Activated CD8-positive, alpha-beta memory T cell treated with anti-CD3 and anti-CD28 coated beads for 1 hour (primary cell): ENCODE measurements at places on chromosomes 2 and 18.

- no peak for DNase-seq
Measured at GRCh38 chr2:33678436-33678835, 79.3 kb upstream of the FAM98A start.

DNA sequence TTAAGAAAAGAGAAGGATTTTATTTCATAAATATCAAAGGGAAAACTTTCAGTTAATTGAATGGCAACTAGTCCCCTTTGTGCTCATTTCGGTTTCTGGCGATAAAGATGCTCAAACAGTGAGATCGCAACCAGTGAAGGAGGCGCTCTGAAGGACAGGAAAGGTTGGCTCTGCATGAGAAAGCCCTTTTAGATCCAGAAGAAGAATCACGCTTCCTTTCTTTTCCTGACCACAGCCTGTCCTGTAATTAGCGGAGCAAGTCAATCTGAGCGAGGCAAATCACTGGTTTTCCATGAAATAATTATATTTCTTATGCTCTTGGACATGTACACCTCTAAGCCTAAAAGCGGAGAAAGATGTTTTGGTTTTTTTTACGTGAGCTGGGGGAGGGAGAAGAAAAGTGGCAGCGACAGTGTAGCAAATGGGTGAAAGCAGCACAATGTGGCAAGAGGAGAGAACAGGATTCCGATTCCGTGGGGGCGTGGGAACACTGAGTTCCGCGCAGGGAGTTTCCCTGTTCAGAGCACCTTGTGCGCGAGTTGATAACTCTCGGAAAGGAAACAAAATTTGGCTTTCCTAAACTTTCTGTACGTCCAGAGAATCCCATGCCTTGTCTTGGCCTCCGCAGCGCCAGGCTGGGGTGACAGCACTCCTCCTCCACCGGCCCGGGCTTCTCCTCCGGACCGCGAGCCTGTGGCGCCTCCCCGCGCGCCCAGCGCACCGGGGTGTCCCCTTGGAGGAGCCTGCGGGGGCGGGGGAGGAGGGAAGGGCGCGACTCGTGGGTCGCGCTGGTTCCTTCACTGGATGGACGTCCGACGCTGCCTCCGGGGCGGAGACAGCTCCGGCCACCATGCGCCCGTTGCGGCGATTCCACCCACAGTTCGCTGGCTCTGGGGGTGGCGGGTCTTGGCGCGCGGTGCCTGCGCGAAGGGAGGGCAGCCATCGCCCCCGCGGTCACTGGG lies 620 bp upstream of the SLC9A2 start:
- DNase-seq = no peak

- no peak for DNase-seq
Measured at GRCh38 chr2:234880551-234881211, 71.1 kb upstream of the SH3BP4 start.

GRCh38 chr2:148614014-148614321 lies 30.6 kb upstream of the EPC2 start:
- no peak for DNase-seq

DNA sequence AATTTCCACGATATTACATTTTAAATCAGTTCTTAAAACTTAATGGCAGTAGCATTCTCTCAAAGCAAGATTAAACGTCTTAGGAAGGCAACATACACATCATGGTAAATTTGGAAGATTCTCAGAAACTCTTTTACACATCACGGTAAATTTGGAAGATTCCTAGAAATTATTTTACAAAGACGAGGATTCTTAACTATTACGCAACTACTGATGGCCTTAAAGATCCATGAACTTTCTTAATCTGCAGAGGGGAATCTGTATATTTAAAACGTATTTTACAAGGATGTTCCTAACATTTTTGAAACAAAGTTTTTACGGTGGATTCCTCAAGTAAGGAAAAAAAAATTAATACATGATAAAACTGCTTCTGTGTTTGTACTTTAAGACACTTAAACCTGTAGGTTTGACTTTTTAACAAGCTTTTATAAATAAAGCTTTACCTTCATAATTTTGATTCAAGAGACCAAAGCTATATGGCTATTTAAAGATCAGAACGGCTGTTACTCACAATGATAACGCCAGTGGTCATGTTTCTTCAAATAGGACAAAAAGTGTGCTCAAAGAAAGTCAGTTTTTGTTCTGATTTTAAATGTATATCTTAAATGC lies 1.7 kb downstream of the ATF2 start:
- DNase-seq = no peak

- DNase-seq = no peak
Measured at GRCh38 chr2:180621941-180622918, 358.2 kb upstream of the UBE2E3 start.

GRCh38 chr2:16911746-16912145 lies 246.1 kb upstream of the CYRIA start:
- no peak for DNase-seq

- no peak for DNase-seq
Measured at GRCh38 chr18:79069717-79070151, 540 bp downstream of the ATP9B start.

DNA sequence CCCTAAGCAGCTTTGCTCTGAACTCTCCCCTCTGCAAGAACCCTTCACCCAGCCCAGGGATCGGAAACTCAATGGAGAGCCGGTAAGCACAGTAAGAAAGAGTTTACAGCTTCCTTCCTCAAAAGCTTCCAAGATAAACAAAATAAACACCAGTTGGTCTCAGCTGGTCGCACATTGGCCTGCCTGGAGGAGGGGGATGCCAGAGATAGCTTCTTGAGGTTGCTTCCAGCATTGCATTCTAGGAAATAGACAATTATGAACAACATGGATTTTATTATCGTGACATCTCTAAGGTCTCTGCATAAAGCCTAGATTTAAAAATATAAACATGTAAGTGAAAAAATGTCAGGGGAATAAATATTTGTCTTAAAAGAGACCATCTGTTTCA lies 141.5 kb upstream of the PKDCC start:
- DNase-seq = no peak

GRCh38 chr2:31387850-31388249 lies 26.7 kb downstream of the XDH start:
- DNase-seq = no peak

DNA sequence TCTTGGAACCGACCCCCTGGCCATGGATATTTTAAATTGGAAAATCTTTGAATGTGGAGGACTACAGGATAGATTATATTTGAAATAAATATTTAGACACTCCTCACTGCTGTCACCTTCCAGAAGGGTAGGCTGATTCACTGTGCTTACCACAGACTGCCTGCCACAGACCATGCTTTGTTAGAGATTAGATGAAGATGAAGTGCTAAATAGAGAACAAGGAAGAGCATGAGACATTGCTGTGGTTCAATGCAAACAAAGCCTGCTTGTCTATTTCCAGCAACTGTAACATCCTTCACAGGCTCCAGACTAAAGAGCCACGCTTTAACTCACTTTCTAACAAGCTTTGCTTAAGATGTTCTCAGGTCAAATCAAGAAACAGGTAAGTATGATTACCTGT lies 81.0 kb upstream of the TMEM17 start:
- no peak for DNase-seq

- DNase-seq = no peak
Measured at GRCh38 chr2:241268306-241268705, 47.2 kb downstream of the HDLBP start.

- no peak for DNase-seq
Measured at GRCh38 chr2:53473236-53473635, 294.4 kb upstream of the CHAC2 start.

DNA sequence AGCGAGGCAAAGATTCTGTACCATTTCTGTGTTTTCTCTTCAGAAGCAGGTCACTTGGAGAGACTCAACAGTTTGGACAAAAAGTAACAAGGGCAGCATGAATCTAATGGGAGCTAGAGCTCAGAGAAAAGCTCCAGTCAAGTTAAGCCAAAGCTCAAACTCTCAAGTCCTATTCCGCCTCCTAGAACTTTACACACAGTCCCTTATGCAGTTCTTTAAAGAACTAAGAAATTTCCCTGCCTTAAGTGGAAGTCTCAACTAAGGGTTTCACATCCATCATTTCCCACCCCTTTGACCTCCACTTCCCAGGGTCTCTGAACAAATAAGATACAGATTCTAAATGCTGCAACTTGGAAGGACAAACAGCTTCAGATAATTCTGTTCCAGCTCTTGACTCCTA lies 121.3 kb upstream of the RNU4ATAC start:
- DNase-seq = no peak

- no peak for DNase-seq
Measured at GRCh38 chr2:157197848-157198247, 59.7 kb upstream of the GALNT5 start.
